AG04449 (cell line): ENCODE measurements at places on chromosomes 2 and 18.

DNA sequence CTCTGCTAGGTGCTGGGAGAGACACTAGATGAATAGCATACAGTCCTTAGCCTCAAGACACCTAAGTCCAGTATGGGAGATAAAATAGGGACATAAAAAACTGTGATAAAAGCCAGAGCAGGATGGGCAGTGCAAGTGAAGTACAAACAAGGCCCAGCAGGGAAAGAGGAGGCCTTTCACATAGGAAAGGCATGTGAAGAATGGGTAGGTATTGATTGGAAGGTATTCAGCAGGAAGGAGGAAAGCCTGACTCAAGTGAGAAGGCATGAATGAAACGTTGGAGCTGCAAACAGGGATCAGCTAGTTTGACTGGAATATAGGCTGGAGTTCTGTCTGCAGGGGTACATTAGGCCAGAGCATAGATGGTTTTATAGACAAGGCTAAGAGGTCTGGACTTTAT lies 11.0 kb upstream of the CXCR4 start:
- DNase-seq = no peak

DNA sequence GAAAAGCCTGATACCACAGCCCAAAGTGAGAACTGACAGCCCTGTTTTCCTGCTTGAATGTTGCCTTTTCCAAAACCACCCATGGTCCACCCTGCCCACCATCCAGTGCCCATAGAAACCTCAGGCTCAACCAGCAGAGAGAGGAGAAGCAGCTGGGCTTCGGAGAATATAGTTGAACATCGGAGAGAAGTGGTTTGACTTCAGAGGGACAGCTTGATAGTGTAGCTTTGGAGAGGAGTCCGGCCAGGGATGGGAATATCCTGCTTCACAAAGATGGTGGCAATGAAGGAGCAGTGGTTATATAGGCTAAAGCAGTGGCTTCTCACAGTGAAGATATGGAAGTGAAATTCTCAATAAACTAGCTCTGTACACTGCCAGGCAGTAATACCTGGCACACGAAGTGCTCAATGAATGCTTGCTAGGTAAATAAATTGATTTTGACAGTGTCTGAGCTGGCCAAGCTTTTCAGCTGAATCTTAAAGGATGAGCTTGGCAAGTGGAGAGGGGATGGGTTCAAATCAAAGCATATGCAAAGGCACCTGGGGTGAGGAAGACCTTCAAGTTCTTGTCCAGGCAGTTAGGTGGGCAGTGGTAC lies 21.2 kb downstream of the AFF3 start:
- DNase-seq = no peak

GRCh38 chr2:9150568-9150900 lies 56.1 kb upstream of the ASAP2 start:
- no peak for DNase-seq

- DNase-seq = no peak
Measured at GRCh38 chr2:10721396-10722251, at the start of gene ATP6V1C2. TSS of gene ATP6V1C2 (plus strand) at chr2:10721630. CDS start at chr2:10722850, 1,220 bp downstream.

GRCh38 chr2:240514631-240515030 lies 43.2 kb downstream of the ANKMY1 start:
- no peak for DNase-seq
